GM23338 (cell line): ENCODE measurements at places on chromosomes 5 and 9.

GRCh38 chr5:9069650-9070049 lies 476.2 kb downstream of the SEMA5A start:
- DNase-seq = no peak

- no peak for DNase-seq
These were observed 151.5 kb downstream of the GOLPH3 start for GRCh38 chr5:32022638-32023037.

DNA sequence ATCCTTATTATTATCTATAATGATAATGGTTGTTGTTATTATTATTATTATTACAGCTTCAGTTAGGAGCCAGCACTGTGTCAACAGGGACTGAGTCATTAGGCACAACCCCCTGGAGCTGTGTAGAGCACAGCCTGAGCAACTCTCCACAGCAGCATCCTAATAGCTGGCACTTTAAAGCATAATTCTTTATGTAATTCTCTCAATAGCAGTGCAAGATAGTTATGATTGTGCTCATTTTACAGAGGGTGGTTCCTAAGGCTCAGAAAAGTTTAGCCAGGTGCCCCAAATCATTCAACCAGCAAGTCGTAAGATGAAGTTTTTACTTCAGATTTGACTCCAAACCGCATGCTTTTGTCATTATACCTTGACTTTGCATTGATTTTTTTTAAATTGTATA lies 390.3 kb downstream of the ANXA1 start:
- DNase-seq = no peak

- DNase-seq = no peak
These were observed 496.2 kb downstream of the ARHGEF28 start for GRCh38 chr5:74122175-74122574.

- no peak for DNase-seq
These were observed 7.6 kb upstream of the ZNF618 start for GRCh38 chr9:113868501-113868900.

- peak; percentile 43 for DNase-seq
These were observed 859 bp downstream of the CSNK1G3 start for GRCh38 chr5:123512611-123513461.

GRCh38 chr9:99105152-99106043 lies 485 bp downstream of the TGFBR1 start:
- DNase-seq = peak; percentile 62

DNA sequence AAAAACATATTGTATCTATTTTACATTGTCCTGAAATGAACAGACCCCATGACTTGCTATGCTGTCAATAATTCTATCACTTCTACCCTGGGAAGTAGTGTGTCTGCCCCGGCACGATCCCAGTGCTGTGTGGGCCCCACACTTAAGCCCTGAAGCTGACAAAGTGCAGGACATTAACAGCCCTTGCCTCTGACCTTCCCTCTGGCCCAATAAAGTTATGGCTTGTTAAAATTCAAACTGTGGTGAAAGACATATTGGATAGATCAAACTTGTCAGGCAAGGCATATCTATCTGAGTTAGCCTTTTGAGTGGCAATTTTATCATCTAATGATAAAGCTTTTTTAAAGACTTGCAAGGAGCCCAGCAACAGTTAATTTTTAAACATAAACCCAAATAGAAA lies 229.2 kb downstream of the SPOCK1 start:
- no peak for DNase-seq

DNA sequence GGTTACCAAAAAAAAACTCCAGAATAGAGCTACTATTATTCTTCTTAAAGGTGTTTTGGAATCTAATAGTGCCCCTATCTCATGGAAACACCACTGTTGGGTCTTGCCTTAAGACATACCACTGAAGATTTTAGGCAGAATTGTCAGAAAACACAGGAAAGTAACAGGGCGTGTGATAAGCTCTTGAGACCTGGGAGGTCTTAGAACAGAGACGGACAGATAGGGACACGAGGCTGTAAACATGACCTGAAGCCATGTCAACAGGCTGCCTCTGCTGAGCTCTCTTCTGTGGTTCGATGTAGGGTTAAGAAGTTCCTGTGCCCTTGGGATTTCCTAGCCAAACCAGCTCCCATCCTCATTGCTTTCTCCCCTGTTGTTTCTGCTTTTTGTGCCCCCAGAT lies 69.3 kb downstream of the CTSL start:
- DNase-seq = no peak

- no peak for DNase-seq
These were observed 68.1 kb downstream of the GALNT10 start for GRCh38 chr5:154258531-154259217.

GRCh38 chr5:158848634-158849033 lies 251.1 kb downstream of the EBF1 start:
- no peak for DNase-seq

DNA sequence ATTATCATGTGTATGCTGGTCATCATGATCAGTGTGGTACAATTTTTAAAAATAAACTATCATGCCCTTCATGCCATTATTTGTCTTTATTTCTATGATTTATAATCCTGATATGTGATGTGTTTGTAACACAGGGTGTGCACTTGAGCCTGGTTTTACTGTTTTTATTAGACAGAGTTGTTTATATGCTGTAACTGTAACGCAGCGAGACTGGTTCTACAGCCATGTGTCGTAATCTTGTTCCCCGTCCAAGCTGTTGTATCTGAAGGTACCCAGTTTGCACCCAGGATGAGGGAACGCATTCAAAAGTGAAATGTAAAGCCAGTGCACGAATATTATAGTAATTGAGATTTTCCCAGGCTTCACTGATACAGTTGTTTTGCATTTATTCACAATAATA lies 28.2 kb downstream of the SNX18 start:
- no peak for DNase-seq

GRCh38 chr9:6644346-6645104 lies 1.0 kb downstream of the GLDC start:
- peak; percentile 31 for DNase-seq

- DNase-seq = peak; percentile 63
These were observed 26.3 kb downstream of the NR3C1 start for GRCh38 chr5:143376911-143377813.

- peak; percentile 83 for DNase-seq
These were observed at the start of gene ADAMTS2 for GRCh38 chr5:179345433-179346321. TSS of gene ADAMTS2 (minus strand) at chr5:179345461. CDS start at chr5:179345328, 133 bp downstream.

DNA sequence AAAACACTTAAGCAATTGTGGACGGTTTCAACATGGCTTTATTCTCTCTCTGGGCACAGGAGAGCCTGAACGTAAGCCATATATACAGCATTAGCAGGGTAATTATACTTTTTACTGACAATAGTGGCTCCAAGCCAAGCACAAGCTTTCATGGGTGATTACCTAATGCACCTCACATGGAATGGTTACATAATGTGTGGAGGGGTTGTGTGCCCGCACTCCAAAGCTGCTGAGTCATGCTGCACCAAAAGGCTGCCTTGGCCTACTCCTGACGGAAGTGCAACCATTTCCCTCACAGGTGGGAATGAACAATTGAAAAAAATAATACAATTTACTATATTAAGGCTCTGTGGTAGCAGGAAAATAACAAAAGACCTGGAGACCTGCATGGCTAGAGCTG lies 86.5 kb upstream of the ATP10B start:
- DNase-seq = no peak

- no peak for DNase-seq
These were observed 303.5 kb downstream of the PLK2 start for GRCh38 chr5:58156361-58156760.

- peak; percentile 68 for DNase-seq
These were observed 2.8 kb downstream of the GBGT1 start for GRCh38 chr9:133160742-133161546.

DNA sequence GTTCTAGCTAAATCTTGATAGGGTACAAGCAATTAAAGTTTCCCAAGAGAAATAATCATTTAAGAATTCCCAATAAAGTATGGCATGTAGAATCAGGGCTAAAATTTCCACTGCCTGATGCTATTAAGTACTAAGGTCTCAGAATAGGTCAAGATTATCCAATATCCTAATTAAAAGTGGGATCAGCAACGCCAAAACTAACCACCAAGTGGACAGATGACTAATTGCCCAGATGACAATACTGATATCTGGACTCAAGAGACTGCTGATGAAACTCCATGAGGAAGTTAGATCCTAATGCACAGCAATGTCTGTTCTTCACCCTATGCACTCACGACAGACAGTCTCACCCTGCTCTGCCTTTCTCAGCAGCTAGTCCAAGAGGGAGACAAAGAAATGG lies 14.3 kb downstream of the DEPDC1B start:
- DNase-seq = no peak

GRCh38 chr5:89043676-89044075 lies 160.7 kb upstream of the MEF2C start:
- DNase-seq = no peak

GRCh38 chr5:96657068-96657467 lies 5.1 kb upstream of the CAST start:
- no peak for DNase-seq

DNA sequence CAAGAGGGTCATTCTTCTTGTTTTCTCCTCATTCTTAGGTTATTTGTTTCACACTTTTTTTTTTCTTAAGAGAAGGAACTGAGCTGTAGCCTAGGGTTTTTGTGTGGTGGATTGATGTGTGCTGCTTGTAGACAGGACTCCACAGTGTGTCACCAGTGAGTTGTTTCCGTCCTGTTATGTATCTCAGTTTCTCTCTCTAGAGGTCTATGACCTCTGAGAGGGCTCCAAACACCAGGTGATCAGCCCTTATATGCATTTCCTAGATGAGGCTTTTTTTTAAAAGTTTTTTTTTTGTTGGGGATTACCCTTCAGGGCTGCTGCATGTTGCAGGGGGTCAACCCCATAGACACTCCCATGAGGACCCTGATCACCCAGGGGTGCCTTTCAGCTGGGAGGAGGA lies 124.2 kb upstream of the MAST4 start:
- DNase-seq = no peak

DNA sequence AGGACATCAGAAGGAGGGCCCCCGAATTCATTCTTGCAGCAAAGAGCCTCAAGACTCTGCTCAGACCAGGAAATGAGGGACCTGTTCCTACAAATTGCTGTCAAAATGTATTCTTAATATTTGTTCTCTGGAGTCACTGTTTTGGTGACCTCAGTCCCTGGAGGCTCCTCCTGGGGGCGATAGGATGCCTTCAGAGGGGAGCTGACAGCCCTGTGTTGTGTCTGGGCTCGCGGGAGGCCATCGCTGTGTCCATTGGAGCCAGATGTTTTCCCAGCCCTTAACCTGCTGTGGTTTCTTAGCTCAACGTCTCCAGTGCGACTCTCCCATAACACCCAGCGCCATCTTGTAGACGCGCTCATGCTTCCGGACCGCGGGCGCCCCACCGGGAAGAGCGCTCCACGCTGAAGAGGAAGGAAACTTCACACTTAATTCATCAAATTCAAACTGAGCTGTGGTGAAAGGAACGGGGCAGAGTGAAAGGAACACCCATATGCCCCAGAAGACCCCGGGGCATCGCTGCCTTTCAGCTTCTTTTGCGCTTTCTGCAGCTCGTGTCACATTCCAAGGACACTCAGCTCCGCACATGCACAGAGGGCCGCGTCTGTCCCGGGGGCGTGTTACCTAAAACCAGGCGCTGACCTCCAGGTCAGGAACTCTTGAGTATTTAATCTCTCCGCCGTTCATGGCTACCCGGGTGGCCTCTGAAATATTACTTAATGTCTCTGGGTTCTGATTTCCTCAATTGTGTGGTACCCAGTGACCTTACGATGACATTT lies 112.3 kb upstream of the GDNF start:
- peak; percentile 50 for DNase-seq

- DNase-seq = no peak
These were observed 124.6 kb downstream of the ACER2 start for GRCh38 chr9:19533373-19533772.

DNA sequence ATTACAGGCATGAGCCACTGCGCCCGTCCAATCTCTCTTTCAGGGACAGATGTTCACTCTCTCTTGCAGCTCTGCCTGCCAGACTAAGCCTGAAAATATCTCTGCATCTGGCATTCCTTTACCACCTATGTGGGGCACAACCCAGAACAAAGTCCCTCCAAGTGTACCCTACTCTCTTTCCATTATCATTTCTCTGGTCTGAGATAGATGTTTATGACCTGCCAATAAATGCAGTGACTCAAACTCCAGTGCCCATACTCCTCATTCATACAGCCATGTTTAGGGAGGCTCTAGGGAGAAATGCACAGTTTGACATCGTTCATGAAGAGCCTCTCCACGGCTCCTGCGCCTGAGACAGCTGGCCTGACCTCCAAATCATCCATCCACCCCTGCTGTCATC lies at the start of gene BTNL3:
Gene BTNL3 (plus strand): TSS at position 255 of the 400 bp plus-strand sequence. CDS start 183 bp downstream, outside the sequence.
- DNase-seq = no peak

GRCh38 chr5:135596788-135597187 lies 18.0 kb upstream of the CXCL14 start:
- no peak for DNase-seq

- no peak for DNase-seq
These were observed 182.2 kb downstream of the TMC1 start for GRCh38 chr9:72703574-72703973.

DNA sequence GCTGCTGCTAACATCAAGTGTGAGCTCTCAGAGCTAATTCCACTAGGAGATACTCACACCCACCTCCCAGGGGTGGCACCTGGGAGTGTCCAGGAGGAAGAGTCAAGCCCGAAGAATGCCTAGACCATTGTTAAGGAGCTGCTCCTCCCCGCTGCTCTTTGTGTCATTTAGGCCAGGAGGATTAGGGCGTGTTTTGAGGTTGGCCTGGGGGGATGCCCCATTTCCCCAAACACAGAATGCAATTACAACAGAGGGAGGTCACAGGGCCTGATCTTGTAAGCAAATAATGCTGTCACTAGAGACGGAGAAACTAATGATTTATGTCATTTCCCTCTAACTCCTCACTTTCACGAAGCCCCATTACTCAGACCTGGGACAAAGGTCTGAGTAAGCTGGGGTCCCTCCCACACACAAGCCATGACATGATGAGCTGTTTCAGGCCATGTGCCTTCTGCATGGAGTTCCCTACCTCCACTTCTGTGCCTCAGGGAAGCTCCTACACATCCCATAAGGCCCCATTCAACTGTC lies 312.5 kb downstream of the ACTL7B start:
- peak; percentile 17 for DNase-seq

GRCh38 chr5:43193181-43193893 lies 1.3 kb downstream of the NIM1K start:
- DNase-seq = peak; percentile 75
